ENCODE measurements at places on chromosomes 16 and 17.

DNA sequence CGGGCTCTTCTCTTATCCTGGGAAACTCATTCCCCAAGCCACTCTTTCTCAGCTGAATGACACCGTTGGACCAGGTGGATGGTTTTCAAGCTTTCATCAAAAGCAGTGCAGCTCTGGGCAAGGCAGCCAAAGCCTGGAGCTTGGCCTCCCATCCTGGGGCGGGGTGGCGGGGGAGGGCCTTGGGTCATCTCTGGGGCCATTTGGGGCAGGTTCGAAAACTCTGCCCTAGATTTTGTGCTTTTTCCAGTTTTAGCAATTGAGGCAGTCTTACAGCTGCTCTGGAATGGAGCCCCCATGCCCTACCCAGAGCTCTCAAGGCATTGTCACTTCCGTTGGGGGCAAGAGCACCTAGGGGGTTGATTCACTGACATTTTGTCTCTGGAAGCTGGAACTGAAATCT lies 9.1 kb downstream of the MPRIP start:
- no peak for DNase-seq

- no peak for DNase-seq
Observed at GRCh38 chr17:55889271-55889670, 138.4 kb downstream of the PCTP start.

DNA sequence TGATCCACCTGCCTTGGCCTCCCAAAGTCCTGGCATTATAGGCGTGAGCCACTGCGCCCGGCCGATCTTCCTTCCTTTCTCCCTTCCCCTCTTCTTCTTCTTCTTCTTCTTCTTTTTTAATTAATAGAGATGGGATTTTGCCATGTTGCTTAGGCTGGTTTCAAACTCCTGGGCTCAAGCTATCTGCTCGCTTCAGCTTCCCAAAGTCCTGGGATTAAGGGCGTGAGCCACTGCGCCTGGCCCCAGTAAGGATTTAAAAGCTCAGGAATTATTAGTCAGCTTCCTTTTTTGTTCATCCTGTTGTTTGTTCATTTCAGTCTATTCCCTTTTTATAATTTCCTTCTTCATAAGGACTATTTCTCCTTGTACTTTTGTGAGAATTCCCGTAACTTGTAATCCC lies 32.7 kb upstream of the LRRC37A start:
- DNase-seq = no peak

DNA sequence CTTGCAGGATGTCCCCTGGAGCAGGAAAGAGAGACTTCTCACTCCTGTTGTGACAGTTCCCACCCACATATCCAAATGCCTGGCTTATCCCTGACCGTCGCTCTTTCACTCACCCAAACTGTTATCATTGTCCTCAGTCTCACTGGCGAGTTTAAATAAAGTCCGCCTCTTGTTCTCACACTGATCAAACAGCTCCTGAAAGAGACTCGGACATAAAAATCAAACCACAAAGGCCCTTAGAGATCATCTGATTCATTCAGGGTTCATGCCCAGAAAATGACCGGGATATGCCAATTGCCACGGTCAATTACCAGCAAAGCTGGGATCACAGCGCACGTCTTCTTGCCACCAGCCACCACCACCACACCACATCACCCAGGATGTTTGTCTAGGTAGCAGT lies 19.9 kb downstream of the GGA3 start:
- no peak for DNase-seq

DNA sequence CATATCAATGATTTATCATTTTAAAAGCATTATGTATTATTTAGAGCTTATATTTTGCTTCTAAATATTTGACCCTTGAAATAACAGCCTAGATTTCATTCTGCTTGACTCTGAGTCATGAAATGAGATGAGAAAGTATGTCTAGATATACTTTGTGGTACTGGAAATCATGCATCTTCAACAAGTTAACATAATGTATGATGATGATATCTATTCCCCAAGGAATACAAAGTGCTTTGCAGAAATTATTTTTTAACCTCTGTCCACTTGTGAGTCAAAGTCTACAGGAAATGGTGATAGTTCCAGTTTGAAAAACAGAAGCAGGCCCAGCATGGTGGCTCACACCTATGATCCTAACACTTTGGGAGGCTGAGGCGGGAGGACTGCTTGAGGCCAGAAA lies 36.1 kb downstream of the GOSR1 start:
- DNase-seq = no peak

GRCh38 chr16:85227946-85228862 lies 115.9 kb upstream of the CIBAR2 start:
- no peak for DNase-seq

DNA sequence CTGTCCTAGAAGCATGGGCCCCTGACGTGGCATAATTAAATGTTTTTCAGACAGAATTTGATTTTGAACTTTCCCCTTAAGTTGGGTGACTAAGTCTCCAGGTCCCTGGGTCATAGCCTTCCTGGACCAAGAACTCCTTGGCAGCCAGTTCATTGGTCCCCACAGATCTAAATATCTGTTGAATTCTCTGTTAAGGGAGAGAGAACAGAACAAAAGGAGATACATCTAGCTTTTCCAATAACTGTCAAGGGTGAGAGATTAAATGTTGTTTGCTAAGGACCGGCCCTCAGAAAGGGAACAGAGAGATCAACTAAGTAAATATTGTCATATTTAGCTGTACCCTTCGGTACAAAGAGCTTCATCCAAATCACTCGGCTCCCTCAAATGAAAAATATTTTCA lies 78.2 kb upstream of the NOL11 start:
- DNase-seq = no peak

- DNase-seq = no peak
Observed at GRCh38 chr16:52405441-52405840, 141.5 kb downstream of the TOX3 start.

GRCh38 chr17:47850373-47850691 lies 631 bp downstream of the SP6 start:
- DNase-seq = no peak

DNA sequence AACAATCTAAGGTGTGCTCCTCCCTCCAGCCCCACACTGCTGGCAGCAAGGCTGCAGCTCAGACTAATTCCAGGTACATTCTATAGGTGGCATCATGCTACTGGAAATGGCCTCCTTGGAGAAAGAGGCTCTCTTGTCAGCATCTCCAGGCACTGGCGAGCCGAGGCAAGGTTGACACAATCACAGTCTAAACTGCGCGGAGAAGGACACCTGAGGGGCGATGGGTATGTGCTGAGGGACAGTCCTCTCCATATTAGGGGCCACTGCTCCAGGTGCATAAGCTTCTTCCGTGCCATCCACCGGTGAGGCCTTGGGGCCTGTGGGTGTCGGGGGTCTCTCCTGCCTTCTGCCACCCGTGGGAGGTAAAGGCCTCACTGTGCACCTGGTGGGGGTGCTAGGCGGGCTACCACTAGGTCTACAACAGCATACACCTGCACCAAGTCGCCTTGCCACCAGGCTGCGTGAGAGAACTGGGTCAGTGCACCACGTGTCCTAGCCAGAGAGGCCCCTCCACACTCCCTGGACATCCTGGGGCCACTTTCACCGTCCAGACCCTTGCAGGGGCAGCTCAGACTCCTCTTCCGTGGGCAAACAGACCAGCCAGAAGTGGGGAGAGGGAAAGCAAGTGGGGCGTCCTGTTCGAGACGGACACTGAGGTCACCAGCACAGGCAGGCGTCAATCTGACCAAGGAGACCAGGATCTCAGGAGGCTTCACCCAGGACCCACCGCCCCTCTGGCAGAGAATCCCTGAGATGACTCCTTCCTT lies 12.1 kb upstream of the CBX8 start:
- no peak for DNase-seq

DNA sequence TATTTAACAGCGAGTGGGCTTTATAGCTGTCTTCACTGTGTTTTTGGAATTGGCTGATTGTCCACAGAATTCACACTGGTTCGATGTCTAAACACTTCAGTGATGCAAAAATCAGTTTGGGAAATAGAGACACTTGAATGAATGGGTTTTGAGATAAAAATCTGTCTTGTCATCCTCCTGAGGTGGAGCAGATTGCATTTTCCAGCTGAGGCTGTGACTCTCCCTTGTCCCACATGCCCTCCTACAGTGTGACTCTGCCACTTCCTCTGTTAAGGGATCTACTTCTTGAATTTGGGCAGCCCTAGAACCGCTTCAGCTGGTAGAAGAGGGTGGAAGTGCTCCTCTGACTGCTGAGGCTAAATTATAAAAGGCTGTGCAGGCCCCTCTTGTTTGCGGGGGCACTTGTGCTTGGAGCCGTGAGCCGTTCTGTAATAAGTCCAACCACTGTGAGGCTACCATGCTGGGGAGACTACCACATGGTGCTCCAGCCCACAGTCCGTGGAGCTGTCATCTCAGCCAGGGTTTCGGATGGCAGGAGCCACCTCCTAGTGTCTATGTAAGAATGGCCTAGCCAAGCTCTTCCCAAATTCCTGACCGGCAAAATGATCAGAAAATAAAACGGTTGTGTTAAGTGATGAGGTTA lies 175.9 kb downstream of the SPECC1 start:
- no peak for DNase-seq

GRCh38 chr17:3982541-3983017 lies 18.3 kb upstream of the ATP2A3 start:
- no peak for DNase-seq
